A549 treated with DMSO at 1 μM for 4 hours (cell line): ENCODE measurements at places on chromosomes 5 and 9. TPM values are rescaled to one million over a fixed set of nuclear protein-coding genes. Genes with fewer than 3 reads are reported as not detected.

BTNL8 gene
- not detected in 5 replicates for total RNA-seq

ZDHHC11 gene
- total RNA-seq: 11.1 to 22.4 TPM (median 18.3 TPM) in 5 replicates

MUSK gene
- not detected in 5 replicates for total RNA-seq

KIF24 gene
- 3.5 to 4.2 TPM (median 3.6 TPM) in 5 replicates for total RNA-seq

TAF11L9 gene
- not detected in 5 replicates for total RNA-seq

ERCC8 gene
- total RNA-seq: 13.9 to 21.7 TPM (median 15.4 TPM) in 5 replicates

POLR3G gene
- total RNA-seq: 15.2 to 18.8 TPM (median 16.0 TPM) in 5 replicates

FAM13B gene
- total RNA-seq: 12.8 to 19.2 TPM (median 14.1 TPM) in 5 replicates

TMEM252 gene
- total RNA-seq: not detected in 5 replicates

PRDM9 gene
- not detected in 5 replicates for total RNA-seq

MLANA gene
- not detected in 5 replicates for total RNA-seq

ZNF618 gene
- total RNA-seq: 9.0 to 13.3 TPM (median 11.4 TPM) in 5 replicates

FGFR4 gene
- 22.0 to 26.5 TPM (median 23.1 TPM) in 5 replicates for total RNA-seq

WNK2 gene
- 3.8 to 8.6 TPM (median 6.4 TPM) in 5 replicates for total RNA-seq

DAB2 gene
- total RNA-seq: 11.3 to 15.6 TPM (median 13.6 TPM) in 5 replicates

HTR1A gene
- total RNA-seq: not detected in 5 replicates

AGXT2 gene
- total RNA-seq: not detected in 5 replicates

FOXD4L3 gene
- 0.08 to 0.18 TPM (median 0.08 TPM) in 3 of 5 replicates, not detected in the others for total RNA-seq

PRLR gene
- total RNA-seq: 0.02 to 0.19 TPM (median 0.16 TPM) in 4 of 5 replicates, not detected in the other

PCDHGB3 gene
- 0.19 to 0.37 TPM (median 0.31 TPM) in 5 replicates for total RNA-seq

PLPPR1 gene
- total RNA-seq: not detected in 5 replicates

SLC45A2 gene
- total RNA-seq: not detected in 5 replicates

IFNA7 gene
- total RNA-seq: not detected in 5 replicates

GMCL2 gene
- total RNA-seq: not detected in 5 replicates

SOHLH1 gene
- total RNA-seq: not detected in 5 replicates

KCNV2 gene
- total RNA-seq: not detected in 5 replicates

TARS1 gene
- total RNA-seq: 140 to 186 TPM (median 161 TPM) in 5 replicates

EDIL3 gene
- total RNA-seq: 0.12 to 0.52 TPM (median 0.22 TPM) in 5 replicates

FLT4 gene
- 2.2 to 4.4 TPM (median 3.3 TPM) in 5 replicates for total RNA-seq

ENG gene
- 0.09 to 0.34 TPM (median 0.14 TPM) in 5 replicates for total RNA-seq

ACOT12 gene
- total RNA-seq: 0.06 TPM in 1 of 5 replicates, not detected in the others

PAPPA gene
- total RNA-seq: 27.7 to 47.1 TPM (median 38.6 TPM) in 5 replicates

DNAH5 gene
- 0.93 to 1.3 TPM (median 1.0 TPM) in 5 replicates for total RNA-seq
